GDM1 (cell line): ENCODE measurements at places on chromosomes 16 and 17.

- no peak for DNase-seq
These were observed 26.8 kb downstream of the DCUN1D3 start for GRCh38 chr16:20873331-20873730.

DNA sequence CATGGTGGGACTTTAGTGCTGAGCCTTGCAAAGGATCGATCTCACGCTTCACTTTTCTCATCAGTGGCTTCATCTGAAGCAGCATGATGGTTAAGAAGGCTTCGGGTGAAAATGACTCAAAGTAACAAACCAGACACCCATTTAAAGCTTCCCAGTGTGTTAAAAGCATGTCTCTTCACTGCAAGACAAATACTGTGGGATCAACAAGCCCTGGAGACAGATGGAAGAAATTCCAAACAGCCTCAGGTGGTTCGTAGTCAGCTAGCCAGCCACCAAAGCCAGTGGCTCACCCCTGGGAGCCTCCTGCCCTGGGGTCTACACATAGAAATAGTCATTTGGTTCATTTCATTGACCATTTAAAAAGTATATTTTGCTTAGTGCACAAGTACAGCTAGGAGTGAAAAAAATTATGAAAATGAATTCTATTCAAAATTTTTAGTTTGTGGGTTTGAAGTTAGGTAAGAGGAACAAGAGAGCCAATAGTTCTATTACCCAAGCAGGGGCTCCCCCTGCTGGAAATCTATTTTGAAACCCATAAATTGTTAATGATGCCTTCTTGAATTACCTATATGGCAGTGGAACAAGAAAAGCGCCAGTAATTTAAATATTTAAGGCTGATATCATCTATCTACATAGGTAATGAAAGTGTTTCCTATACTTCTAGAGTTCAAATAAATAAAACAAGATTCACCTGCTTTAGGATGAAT is 51.6 kb downstream of the PMP22 start:
- DNase-seq, result no peak

GRCh38 chr16:77951788-77952187 is 70.6 kb upstream of the CLEC3A start:
- DNase-seq, result no peak

- DNase-seq, result no peak
These were observed 10.6 kb downstream of the GTF3C1 start for GRCh38 chr16:27539120-27539519.

DNA sequence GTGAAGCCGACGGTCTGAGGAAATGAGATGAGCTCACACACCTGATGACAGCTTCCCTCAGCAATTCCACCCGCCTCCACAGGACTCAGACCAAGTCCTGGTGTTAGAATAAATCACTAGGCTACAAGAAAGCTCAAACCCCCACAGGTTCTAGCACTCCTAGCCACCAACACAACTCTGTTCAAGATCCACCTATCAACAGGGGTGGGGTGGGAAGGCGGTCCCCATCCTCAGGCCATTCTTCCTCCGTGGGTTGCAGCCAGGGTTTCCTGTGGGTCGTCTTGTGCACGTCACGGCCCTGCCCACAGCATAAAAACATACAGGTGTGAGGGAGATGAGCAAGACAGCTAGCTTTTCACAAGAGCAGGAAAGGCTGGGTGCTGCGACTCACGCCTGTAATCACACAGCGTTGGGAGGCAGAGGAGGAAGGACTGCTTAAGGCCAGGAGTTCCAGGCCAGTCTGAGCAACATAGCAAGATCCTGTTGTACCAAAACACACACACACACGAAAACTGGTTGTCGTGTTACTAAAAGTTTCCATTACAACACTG is 81.1 kb downstream of the ANKRD11 start:
- no peak for DNase-seq

- no peak for DNase-seq
These were observed 36.8 kb downstream of the C17orf58 start for GRCh38 chr17:67959510-67959909.

DNA sequence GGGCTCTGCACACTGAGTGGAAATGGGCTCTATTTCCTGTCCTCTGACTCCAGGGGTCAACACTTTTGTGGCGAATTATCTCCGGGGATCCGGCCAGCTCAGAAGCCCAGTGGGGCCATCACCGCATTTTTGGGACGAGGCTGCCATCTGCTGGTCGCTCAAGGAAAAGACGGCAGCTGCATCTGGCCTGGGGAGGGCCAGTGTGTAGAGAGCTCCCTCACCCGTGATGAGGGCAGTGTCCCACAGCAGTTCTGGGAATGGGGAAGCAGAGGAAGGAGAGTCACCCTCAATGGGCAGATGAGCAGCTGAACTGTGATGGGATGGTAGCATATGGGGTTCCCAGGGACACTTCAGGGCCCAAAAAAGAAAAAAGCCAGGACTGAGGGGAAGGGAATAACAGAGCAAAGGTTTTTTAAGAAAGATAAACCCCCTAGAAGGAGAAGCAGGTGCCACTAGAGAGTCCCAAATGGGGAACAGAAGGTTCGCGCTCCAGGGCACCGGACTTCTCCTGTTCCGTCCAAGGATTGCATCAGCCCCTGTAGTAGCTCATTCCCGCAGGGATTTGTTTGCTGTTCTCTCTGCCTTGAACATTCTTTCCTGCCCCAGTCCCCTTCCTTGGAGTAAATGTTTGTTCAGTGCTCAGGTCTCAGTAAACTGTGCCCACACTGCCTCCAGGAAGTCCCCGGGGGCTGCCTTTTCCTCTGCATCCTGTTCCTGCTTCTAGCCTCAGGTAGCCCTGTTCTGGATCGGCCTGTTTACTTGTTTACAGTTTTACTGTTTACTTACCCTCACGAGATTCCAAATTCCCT is 9.3 kb upstream of the ABCC12 start:
- peak; percentile 3 for DNase-seq

DNA sequence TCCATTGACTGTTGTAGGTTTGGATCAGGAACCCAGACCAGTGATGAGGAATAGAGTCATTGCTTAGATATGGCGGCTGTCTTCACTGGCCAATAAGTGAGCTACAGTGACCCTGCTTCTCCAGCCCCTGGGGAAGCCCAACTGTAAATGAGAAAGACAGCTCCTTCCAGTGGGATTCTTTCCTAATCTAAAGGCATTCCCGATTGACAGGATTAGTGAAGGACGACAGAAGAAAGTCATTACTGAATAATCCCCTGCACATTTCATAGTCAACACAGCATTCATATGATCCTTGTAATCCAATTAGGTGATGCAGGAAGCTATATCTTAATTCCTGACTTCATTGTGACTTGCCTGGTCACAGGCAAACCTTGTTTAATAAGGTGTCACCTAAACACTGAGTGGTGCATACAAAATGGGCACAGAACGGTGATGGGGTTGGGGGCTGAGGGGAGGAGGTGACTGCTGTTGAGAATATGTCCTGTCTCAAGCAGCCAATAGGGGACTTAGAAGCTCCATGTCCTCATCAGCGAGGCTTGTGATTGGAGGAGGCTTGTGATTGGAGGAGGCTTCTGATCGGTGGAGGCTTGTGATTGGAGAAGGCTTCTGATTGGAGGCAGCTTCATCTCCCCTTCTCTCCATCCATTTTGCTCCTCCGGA is 242.6 kb downstream of the XYLT1 start:
- DNase-seq, result no peak

- DNase-seq, result no peak
These were observed 35.0 kb upstream of the MNT start for GRCh38 chr17:2435862-2436261.

DNA sequence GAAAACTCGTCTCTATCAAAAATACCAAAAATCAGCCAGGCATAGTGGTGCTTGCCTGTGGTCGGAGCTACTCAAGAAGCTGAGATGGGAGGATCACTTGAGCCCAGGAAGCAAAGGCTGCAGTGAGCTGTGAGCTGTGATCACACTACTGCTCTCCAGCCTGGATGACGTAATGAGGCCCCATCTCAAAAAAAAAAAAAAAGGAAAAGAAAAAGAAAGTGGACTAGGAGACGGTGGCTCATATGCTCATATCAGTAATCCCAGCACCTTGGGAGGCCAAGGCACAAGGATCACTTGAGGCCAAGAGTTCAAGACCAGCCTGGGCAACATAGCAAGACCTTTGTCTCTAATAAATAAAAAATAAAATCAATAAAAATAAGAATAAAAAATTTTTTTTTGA is 8.8 kb upstream of the SUMO2 start:
- DNase-seq, result no peak

- no peak for DNase-seq
These were observed 121.3 kb downstream of the MGAT5B start for GRCh38 chr17:76989519-76989918.

DNA sequence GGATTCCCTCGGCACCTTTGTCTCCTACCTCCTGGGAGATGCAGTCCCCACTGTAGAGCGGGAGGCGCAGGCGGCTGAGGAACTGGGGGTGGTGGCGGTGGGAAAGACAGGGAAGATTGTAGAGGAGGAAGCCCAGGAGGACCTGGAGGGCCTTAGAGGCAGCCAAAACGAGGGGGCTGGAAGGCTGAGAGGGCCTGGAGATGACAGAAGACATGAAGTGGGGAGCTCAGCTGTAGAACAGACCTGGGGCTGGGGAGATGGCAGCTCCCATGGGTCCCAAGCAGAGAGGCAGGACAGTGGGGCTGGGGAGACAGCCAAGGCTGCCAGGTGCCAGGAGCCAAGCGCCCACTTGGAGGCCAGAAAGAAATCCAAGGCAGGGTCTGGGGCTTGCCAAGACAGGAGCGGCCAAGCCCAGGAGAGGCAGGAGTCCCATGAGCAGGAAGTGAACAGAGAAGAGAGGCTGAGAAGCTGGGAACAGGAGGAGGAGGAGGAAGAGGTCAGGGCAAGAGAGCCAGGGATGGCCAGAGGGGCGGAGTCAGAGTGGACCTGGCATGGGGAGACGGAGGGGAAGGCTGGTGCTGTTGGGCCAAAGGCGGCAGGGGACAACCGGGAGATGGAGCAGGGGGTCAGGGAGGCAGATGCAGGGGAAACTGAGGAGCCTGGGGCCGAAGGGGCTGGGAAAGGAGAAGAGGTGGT is 803 bp downstream of the APOBR start:
- no peak for DNase-seq

DNA sequence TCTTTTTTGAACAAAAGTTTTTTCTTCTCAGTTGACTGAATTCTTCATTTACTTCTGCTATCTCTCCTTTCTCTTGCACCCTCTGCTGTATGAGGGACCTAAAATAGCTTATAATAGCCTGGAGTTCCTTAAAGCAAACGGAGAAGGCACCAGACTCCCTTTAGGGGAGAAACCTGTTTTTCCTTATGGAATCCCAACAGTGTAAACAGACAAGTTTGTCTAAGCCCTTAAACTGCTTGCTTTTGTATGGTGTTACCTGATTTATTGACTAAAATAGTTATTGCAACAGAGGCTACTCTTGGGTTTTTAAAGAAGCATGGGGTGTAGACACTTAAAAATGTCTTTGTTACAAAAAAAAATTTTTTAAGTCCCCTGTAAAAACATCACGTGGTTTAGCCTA is 12.9 kb upstream of the TRIM25 start:
- DNase-seq, result no peak

DNA sequence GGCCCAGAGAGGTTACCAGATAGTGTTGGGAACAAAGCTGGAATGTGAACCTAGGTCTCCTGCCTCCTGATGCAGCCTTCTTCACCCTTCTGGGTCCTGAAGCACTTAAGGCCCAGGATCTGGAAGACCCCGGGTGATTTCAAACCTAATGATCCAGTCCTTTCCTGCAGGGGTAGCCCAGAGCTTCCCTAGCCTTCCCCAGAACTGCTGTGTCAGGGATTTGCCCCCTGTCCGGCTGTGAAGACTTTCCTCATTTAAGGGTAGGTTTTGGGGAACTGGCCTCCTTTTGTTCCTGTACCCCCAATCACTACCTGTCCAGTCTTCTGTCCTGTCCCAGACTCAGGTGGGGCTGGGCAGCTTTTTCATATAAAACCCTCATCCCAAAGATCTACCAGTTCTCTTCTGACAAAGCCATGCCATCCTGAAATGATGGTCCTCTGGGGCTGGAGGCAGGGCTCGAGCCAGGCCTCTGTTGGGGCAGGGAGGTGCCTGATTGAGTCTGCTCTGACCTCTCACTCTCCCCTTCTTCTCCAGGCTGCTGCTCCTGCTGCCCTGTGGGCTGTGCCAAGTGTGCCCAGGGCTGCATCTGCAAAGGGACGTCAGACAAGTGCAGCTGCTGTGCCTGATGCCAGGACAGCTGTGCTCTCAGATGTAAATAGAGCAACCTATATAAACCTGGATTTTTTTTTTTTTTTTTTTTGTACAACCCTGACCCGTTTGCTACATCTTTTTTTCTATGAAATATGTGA is 1.3 kb downstream of the MT1X start:
- DNase-seq, result no peak

- DNase-seq, result no peak
These were observed 3.6 kb downstream of the PNMT start for GRCh38 chr17:39671651-39672521.

DNA sequence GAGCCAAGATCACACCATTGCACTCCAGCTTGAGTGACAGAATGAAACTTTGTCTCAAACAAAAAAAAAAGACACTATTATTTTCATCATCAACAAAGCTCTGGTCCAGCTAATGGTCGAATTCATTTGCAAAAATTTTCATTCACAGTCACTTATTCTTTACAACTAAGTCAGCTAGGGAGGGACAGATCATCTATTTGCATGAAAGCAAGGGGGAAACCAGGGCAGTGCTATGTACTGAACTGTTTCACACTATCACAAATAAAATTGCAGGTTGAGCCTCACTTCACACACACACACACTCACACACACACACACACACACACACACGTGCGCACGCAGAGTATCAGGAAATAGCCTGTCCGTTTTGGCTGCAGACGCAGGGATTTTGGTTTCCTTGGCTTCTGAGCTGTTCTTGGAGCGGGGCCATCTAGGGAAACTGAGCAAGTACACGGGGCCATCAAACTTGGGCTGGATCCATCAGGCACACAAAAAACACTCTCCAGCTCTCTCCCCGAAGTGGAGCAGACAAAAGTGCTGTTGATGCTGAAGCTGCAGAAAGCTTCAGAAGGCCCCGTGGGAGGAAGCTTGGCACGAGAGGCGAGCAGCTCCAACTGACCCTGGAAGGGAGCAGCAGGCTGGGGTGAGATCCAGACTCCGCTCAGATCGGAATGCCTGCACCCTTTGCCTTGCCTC is 44.3 kb upstream of the HELZ start:
- DNase-seq, result no peak

- peak; percentile 82 for DNase-seq
These were observed 12.1 kb upstream of the SCN4A start for GRCh38 chr17:63984651-63985386.

DNA sequence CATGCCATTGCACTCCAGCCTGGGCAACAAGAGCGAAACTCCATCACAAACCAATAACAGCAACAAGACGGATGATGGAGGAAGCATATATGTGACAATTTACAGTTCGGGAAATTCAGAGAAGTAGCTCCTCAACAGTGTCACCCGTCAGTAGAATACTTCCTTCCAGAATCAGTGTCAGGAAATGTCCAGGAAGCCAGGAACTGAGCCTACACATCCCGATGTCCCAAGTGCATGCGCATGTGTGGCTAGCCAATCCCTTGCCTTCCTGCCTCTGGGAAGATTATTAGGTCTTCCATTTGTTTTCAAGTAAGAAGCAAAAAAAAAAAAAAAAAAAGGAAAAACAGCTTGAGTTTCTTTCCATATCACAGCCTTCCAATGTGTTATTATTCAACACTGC is 1.4 kb upstream of the PITPNC1 start:
- DNase-seq, result no peak

- no peak for DNase-seq
These were observed 38.5 kb downstream of the WWOX start for GRCh38 chr16:78137782-78138616.

- DNase-seq, result no peak
These were observed 18.3 kb upstream of the EFCAB13 start for GRCh38 chr17:47305302-47305923.

- no peak for DNase-seq
These were observed 45.4 kb upstream of the GINS3 start for GRCh38 chr16:58346831-58347371.
